ENCODE measurements at places on chromosomes 12 and 14. TPM values are rescaled to one million over a fixed set of nuclear protein-coding genes. Genes with fewer than 3 reads are reported as not detected.

MAP3K9 gene
- total RNA-seq: 5.8 TPM

FSCB gene
- total RNA-seq: not detected

ORMDL2 gene
- total RNA-seq: 22.5 TPM

RASAL1 gene
- not detected for total RNA-seq

C12orf56 gene
- not detected for total RNA-seq

TAS2R46 gene
- total RNA-seq: not detected

WNT5B gene
- total RNA-seq: 43.5 TPM

FOXA1 gene
- total RNA-seq: not detected

ST8SIA1 gene
- 2.5 TPM for total RNA-seq

- DNase-seq: no peak
These were observed 6.0 kb downstream of the KRT2 start for GRCh38 chr12:52645982-52646381.

DNA sequence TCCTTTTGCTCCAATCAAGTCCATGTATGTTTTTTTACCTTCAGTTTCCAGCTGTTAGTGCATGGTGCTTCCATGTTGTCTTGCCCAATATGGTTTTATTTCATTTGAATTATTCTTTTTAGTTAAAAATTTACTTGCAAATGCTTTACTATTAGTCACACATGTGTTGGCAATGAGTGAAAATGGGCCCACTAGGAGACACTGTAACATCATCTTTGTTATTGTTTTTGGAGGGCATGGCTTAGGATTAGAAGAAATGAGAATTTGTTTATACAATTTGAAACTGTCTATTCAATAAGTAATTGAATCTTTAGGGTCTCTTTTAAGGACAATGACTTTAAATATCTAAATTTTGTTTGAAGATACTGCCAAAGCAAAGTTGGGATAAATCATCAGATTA is 133.7 kb downstream of the BRMS1L start:
- DNase-seq: no peak

DNA sequence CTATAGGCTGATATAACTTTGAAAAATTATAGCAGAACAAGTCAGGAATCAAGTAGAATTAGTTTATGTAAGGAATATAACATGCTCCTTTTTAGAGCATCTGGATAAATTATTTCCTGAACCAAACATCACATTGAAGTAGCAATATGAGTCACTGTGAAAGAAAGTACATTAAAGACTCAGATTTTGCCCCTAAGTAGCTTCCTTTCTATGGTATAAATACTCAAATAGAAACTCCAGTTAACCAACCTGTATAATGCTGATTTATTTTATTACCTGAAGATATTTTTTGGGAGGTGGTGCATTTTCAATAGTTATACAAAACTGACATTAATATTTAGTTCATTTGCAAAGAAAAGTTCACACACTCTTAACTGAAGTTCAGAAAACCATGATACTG is 312.1 kb downstream of the ITPR2 start:
- DNase-seq: no peak

DNA sequence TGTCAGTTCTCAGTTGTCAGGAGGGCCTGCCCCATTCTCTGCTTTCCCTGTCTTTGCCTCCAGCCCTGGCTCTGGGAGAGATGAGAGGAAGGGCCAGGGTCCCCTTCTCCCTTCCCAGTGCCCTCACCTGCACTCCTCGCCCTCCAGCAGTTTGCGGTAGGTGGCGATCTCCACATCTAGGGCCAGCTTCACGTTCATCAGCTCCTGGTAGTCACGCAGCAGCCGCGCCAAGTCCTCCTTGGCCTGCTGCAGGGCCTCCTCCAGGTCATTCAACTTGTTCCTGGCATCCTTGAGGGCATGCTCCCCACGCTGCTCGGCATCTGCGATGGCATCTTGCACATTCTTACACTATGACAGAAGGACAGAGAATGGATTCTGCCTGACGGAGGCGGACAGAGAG is 5.4 kb downstream of the KRT2 start:
- no peak for DNase-seq

DNA sequence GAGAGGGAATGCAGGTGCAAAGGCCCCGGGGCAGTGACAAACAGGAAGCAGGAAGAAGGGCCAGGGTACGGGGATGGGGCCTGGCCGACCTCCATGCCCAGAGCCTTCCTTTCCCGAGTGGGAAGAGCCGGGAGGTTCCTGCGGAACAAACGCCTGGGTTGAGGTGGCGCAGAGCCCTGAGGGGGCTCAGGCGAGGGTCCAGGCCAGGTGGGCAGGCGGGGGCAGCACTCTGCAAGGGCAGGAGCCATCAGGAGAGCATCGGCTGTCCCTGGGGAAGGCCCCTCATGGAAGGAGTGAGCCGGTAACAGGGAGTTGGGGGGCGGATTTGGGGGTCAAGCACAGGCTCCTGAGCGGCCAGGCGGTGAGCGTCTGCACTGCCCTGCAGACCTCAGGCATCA is 18.1 kb upstream of the FBRSL1 start:
- no peak for DNase-seq

- no peak for DNase-seq
These were observed 62.3 kb downstream of the FOS start for GRCh38 chr14:75340921-75341320.

DNA sequence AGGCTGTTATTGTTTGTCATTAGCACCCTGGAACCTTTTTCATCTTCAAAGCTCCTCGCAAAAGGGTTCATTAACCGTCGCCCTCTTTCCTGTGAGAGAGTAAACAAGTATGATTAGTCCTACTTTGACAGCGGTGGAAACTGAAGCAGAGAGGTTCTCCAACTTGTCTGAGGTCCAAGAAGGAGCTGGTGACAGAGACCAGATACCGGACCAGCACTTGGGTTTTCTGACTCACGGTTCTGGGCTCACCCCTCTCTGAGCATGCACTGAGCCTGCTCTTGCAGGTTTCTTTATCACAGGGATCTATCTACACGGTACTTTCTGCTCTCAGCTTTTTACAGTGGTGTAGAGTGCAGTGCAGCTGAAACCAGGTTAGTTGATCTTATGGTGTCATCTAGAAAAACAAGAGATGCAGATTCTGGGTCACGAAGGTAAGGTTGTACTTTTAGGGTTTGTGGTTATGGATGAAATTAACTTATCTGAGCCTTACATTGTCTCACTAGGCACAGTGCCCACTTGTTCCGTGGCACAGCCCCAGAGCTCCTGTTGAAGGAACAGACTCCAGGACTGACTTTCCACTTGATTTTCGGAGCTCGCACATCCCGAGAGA is 62.1 kb downstream of the PPP2R5C start:
- DNase-seq: no peak

- DNase-seq: no peak
These were observed 474.8 kb upstream of the TBX3 start for GRCh38 chr12:115158816-115159215.

- DNase-seq: no peak
These were observed 40.2 kb upstream of the FBRSL1 start for GRCh38 chr12:132449565-132450417.

- no peak for DNase-seq
These were observed 370.9 kb upstream of the KITLG start for GRCh38 chr12:88951177-88951576.

All from M059J (cell line).